Activated T-cell treated with anti-CD3 and anti-CD28 coated beads for 48 hours (primary cell): ENCODE measurements at places on chromosomes 12 and 14.

- no peak for DNase-seq
Measured at GRCh38 chr14:82796086-82796485, 1262.4 kb upstream of the SEL1L start.

GRCh38 chr14:60313093-60313492 lies 64.1 kb downstream of the PPM1A start:
- DNase-seq: no peak

- no peak for DNase-seq
Measured at GRCh38 chr12:89350630-89351488, 1.4 kb downstream of the DUSP6 start.

GRCh38 chr14:104707608-104708595 lies 16.1 kb upstream of the ADSS1 start:
- DNase-seq: no peak

- DNase-seq: no peak
Measured at GRCh38 chr14:83757916-83758315, 1772.0 kb upstream of the FLRT2 start.

GRCh38 chr14:77988096-77988870 lies 181.9 kb upstream of the NRXN3 start:
- no peak for DNase-seq

DNA sequence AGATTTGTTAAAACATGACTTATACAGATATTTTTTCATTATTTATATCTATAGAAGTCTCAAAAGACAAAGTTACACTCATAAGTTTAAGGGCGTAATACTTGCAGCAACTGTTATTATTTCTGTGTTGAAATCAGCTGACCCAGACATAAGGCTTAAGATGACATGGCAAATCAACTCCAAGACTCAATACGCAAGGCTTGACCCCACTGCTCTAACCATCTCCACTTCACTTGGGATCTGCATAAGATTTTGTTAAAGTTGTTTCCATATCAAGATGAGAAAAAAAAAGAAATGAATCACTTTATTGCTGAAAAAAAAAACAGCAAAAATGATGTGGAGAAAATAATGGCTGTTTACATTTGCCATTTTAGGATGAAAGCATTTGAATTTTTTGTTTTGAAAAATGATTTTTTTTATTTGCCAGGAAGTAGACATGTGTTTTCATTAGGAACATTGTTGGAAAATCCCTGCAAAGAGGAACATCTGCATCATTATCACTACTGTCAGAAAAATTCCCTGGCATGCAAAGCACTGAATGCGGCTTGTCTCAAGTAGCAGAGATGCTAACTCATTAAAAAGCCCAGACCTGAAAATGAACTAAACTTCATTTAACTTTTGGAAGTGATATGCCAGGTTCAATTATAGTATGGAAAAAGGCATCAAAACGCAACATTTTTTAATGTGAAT lies 73.5 kb downstream of the LIN7A start:
- DNase-seq: no peak

- no peak for DNase-seq
Measured at GRCh38 chr14:99063620-99064225, 208.3 kb downstream of the BCL11B start.

GRCh38 chr12:32876004-32876403 lies 20.6 kb downstream of the PKP2 start:
- DNase-seq: no peak

DNA sequence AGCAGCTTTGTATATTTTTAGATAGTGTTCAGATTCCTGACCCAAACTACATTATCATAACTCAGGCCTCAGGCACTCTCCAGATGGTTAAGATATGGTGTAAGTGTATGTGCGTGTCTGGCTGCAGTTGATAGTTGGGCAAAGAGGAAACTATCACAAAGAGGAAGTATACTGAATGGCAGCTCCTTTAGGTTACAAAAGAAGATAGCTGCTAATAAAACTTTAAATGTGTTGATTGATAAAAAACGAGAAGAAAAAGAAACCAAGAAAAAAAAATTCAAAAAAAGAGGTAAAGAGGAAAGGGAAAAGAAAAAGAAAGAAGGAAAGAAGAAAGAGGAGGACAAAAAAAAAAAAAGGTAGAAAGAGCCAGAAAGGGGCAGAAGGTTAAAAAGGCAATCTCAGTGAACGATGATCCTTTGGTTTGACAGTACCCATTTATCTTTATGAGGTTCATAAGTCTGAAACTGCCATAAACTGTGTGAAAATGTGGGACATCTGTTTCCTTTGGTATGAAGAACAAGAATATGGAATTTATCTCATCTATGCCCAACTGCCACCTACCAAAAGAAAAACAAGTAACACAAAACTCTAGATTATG lies 42.2 kb downstream of the TAOK3 start:
- no peak for DNase-seq
